Tibial artery (tissue), 4 donors: ENCODE measurements at places on chromosomes 2 and 18.

DNA sequence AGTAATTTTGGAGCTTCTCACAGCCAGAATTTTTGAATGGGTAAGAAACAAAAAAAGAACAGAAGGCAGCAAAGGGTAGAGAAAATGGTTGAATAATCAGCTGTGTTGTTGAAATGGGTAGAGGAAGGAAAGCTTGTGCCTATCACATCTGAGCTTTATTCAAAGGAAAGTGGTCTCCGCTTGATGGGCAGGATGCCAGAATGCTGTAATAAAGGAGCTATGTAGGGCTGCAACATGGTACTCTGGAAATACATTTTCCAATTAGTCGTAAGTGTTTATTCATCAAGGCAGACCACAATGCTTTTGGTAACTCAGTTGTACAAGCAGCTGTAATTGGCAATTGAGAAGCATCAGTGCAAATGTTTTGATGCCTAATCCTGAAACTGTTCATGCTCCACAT lies 196.9 kb downstream of the ICOS start:
- H3K27me3 ChIP-seq = no peaks in the 10 kb centered on the region
- no peaks in the 10 kb centered on the region for H3K36me3 ChIP-seq
- H3K27ac ChIP-seq = no peak overlapping the region
- no peak for DNase-seq
- H3K4me3 ChIP-seq = no peak overlapping the region

DNA sequence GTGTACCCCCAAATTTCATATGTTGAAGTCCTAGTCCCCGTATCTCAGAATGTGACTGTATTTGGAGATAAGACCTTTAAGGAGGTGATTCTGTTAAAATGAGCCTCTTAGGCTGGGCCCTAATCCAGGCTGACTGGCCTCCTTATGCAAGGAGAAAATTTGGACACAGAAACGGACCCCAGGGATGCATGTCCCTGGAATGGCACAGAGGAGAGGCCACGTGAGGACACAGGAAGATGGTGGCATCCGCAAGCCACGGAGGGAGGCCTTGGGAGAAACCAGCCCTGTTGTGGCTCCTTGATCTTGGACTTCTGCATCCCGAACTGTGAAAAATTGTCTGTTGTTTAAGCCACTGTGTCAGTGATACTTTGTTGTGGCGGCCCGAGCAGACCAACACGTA lies 150.7 kb downstream of the COL4A4 start:
- no peaks in the 10 kb centered on the region for H3K36me3 ChIP-seq
- H3K27me3 ChIP-seq = no peaks in the 10 kb centered on the region
- no peak for DNase-seq
- H3K4me1 ChIP-seq = no peaks in the 10 kb centered on the region
- H3K27ac ChIP-seq = no peak overlapping the region

DNA sequence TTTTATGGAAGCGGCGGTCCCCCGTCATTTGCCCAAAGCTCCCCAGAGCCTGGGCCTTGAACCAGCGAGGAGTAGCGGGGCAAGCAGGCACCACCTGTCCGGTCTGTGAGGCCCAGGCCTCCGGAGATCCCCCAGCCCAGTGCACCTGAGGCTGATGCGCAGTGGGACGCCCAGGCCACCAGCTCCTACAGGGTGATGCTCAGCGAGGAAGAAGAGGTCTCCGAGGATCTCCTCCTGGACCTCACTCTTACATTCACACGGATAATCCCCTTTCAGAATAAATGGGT lies 220.2 kb downstream of the NDUFA10 start:
- no peaks in the 10 kb centered on the region for H3K27me3 ChIP-seq
- H3K4me3 ChIP-seq = no peak overlapping the region

DNA sequence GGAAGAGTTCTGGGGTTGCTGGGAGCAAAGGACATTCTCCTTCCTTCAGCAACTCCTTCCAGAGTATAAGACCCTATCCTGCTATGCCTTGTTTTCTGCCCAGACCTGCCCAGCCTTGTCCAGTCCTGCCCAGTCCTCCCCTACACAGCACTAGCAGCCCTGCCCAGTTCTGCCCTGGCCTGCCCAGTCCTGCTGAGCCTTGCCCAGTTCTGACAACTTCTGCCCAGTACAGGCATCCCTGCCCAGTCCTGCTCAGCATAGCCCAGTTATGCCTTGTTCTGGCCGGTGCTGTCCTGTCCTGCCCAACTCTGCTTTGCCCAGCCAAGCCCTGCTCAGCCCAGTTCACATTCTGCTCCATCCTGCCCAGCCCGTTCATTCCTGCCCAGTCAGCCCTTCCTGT lies 44.9 kb upstream of the ALK start:
- H3K36me3 ChIP-seq = no peaks in the 10 kb centered on the region
- H3K4me3 ChIP-seq = no peak overlapping the region
- H3K4me1 ChIP-seq = no peaks in the 10 kb centered on the region
- H3K27ac ChIP-seq = no peak overlapping the region

GRCh38 chr2:200765139-200765951 lies 46.4 kb upstream of the BZW1 start:
- H3K4me3 ChIP-seq = no peak overlapping the region
- no peak for DNase-seq
- no peaks in the 10 kb centered on the region for H3K36me3 ChIP-seq
- no peaks in the 10 kb centered on the region for H3K27me3 ChIP-seq

GRCh38 chr2:29262681-29263260 lies 147.6 kb downstream of the CLIP4 start:
- H3K36me3 ChIP-seq = no peaks in the 10 kb centered on the region
- no peaks in the 10 kb centered on the region for H3K4me1 ChIP-seq
- H3K4me3 ChIP-seq = no peak overlapping the region
- H3K27ac ChIP-seq = no peak overlapping the region
- H3K27me3 ChIP-seq = no peaks in the 10 kb centered on the region

DNA sequence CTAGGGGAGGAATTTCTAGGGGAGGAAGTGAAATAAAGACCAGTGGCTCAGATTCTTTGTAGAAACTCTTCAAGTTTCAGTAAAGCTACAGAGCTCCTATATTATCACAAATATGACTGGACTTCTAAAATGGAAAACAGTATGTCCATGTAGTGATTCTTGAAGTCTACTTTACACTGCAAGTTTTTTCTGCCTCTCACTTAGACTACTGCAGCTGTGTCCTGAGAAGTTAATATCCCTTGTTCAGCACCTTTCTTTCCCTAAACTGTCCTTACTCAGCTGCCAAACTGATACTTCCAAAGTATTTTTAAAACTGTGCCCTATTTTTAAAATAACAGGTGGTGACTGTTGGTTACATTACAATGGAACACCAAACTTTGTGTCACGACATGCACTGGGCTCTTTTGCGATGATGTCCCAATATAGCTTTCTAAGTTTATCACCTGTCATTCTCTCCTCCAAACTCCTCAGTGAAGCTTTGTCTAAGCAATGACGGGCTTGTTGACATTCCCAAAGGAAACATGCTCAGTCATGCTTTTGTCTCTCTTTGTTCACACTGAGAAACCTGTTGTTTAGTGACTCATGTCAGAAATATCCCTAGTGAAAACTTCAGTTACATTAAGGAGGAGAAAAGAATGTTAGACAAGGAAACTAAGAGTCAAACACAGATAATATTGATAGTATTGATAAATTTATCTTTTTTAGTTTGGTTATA lies 341.1 kb downstream of the ARL6IP6 start:
- DNase-seq = no peak
- no peaks in the 10 kb centered on the region for H3K27me3 ChIP-seq
- H3K27ac ChIP-seq = no peak overlapping the region
- H3K4me3 ChIP-seq = no peak overlapping the region

- DNase-seq = no peak
- no peaks in the 10 kb centered on the region for H3K4me1 ChIP-seq
- H3K4me3 ChIP-seq = no peak overlapping the region
- no peaks in the 10 kb centered on the region for H3K27me3 ChIP-seq
- no peaks in the 10 kb centered on the region for H3K36me3 ChIP-seq
- H3K27ac ChIP-seq = no peak overlapping the region
Measured at GRCh38 chr18:9196568-9196967, 60.0 kb downstream of the ANKRD12 start.

DNA sequence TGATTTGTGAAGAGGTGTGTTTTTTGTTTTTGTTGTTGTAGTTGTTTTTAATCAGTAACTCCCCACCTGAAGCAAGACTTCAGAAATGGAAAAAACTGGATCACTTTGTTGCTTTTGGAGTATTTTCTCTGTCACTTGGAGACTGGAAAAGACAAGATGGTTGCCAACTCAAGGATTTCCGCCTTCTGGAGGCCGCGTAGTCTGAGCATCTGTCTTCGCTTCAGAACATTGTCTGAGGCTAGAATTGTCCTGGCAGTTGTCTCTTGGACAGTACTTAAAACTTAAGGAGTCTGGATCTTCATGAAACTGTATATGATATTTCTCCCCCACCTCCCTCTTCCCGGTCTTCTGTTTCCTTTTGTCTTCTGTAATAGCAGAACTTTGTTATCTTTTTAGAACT lies 67.7 kb downstream of the ARHGAP28 start:
- H3K4me3 ChIP-seq = no peak overlapping the region
- no peaks in the 10 kb centered on the region for H3K27me3 ChIP-seq
- no peak for DNase-seq
- H3K36me3 ChIP-seq = no peaks in the 10 kb centered on the region
- H3K27ac ChIP-seq = no peak overlapping the region

DNA sequence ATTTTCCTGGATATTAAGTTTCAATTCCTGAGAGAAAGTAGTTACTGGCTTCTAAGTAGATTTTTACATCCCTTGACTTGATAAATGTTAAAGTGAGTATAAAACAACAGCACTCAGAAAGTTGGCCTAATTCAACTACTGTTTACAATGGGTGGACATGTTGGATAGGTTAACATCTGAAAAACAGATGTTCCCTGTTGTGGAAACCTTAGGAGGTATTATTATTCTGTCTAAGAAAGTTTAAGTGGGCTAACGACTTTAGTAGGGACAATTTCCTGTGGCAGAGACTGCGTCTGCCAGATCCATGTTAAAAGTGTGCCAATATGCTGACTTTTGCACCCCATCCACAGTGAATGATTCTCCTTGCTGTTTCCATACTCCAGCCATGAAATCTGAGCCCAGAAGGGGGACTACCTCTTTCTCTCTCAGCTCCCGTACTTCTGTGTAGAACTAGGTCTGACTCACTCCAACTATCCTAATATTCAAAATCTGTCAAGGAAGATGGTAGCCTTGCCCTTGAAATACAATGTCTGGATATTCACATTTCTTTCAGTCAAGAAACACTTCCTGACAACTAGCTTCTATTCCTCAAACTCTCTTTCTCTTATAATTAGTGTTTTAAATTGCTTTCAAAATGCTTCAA lies 327.5 kb upstream of the HNRNPA3 start:
- DNase-seq = no peak
- H3K27me3 ChIP-seq = no peaks in the 10 kb centered on the region
- H3K27ac ChIP-seq = no peak overlapping the region
- H3K4me1 ChIP-seq = no peaks in the 10 kb centered on the region
- no peak overlapping the region for H3K4me3 ChIP-seq

- no peaks in the 10 kb centered on the region for H3K36me3 ChIP-seq
- H3K27me3 ChIP-seq = no peaks in the 10 kb centered on the region
- no peak overlapping the region for H3K4me3 ChIP-seq
- DNase-seq = no peak
- no peaks in the 10 kb centered on the region for H3K4me1 ChIP-seq
Measured at GRCh38 chr2:193382583-193382982, 1187.8 kb upstream of the TMEFF2 start.

DNA sequence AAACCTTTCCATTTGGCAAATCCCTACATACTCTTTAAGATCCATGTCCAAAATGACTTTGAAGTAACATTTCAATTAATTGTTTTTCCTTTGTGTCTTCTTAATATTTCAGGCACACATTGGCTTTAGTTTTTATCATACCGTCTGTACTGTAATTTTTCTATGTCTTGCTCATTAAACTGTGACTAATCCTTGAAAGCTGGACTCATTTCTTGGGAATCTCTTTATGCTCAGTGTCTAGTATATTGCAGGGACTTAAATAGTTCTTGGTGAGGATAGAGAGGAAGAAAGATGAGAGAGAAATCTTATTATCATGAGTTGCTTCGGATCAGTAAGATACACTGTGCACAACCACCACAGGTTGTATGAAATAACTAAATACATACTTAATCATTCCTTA lies 448.3 kb upstream of the ST6GAL2 start:
- no peak for DNase-seq
- H3K4me1 ChIP-seq = peaks cover 30% of the 10 kb centered on the region
- no peaks in the 10 kb centered on the region for H3K36me3 ChIP-seq
- H3K4me3 ChIP-seq = no peak overlapping the region
- H3K27ac ChIP-seq = no peak overlapping the region
- no peaks in the 10 kb centered on the region for H3K27me3 ChIP-seq

DNA sequence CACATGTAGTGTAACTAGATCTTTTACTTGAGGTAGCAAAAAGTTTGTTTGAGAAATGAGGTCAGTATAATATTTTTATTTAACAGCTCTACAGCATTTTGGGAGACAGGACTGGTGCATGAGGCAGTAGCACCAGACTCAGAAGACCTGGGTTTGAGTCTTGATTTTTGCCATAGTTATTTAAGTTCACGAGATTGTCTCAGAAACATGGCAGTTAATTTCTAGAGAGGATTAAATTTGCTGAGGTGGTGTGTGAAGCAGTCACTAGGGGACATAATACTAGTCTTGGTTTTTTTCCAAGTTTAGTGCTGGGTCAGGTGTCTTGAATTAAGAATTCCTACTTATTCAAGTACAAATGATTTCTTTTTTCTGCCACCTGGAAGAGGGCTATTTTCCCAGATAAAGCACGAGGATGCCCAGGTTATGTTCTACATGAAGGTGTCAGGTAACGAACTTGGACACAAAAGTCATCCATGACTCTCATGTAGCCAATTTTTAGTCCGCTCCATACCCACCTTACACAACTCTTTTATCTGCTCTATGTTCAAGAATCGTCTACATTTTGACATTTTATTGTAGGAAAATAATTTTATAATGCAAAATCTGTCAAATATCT lies 1.4 kb downstream of the MARCHF7 start:
- peak overlapping the region; percentile 93 for H3K27ac ChIP-seq
- peak overlapping the region; percentile 85 for H3K4me3 ChIP-seq
- no peaks in the 10 kb centered on the region for H3K27me3 ChIP-seq
- peaks cover 35% of the 10 kb centered on the region for H3K4me1 ChIP-seq
- H3K36me3 ChIP-seq = peaks cover 10% of the 10 kb centered on the region

DNA sequence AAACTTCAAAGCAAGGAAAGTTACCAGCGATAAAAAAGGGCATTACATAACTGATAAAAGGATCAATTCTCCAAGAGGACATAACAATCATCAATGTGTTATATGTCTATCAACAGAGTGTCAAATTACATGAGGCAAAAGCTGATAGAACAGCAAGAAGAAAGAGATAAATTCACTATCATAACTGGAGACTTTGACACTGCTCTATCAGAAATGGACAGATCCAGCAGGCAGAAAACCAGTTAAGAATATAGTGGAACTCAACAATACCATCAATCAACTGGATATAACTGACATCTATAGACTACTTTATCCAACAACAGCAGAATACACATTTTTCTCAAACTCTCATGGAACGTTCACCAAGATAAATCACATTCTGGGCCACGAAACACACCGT lies 65.0 kb downstream of the ROCK2 start:
- DNase-seq = no peak
- peaks cover 15% of the 10 kb centered on the region for H3K4me1 ChIP-seq
- H3K27me3 ChIP-seq = no peaks in the 10 kb centered on the region
- peaks cover 8% of the 10 kb centered on the region for H3K36me3 ChIP-seq
- H3K4me3 ChIP-seq = no peak overlapping the region

- no peak for DNase-seq
- peak overlapping the region; percentile 86 for H3K27ac ChIP-seq
- H3K36me3 ChIP-seq = no peaks in the 10 kb centered on the region
- H3K27me3 ChIP-seq = no peaks in the 10 kb centered on the region
Measured at GRCh38 chr2:23615216-23616020, 230.4 kb downstream of the KLHL29 start.

GRCh38 chr2:27652790-27653189 lies 10.6 kb downstream of the SUPT7L start:
- H3K27ac ChIP-seq = no peak overlapping the region
- peaks cover 97% of the 10 kb centered on the region for H3K36me3 ChIP-seq
- no peak for DNase-seq
- no peaks in the 10 kb centered on the region for H3K27me3 ChIP-seq

- H3K4me1 ChIP-seq = peaks cover 20% of the 10 kb centered on the region
- H3K27me3 ChIP-seq = peaks cover 52% of the 10 kb centered on the region
- peak overlapping the region; percentile 48 for H3K4me3 ChIP-seq
- no peaks in the 10 kb centered on the region for H3K36me3 ChIP-seq
Measured at GRCh38 chr2:96324721-96325040, 436 bp upstream of the ITPRIPL1 start.
